ENCODE measurements at places on chromosomes 3 and 15.

- no peak for DNase-seq
Measured at GRCh38 chr3:105399611-105400010, 32.9 kb downstream of the ALCAM start.

- peak; percentile 7 for DNase-seq
Measured at GRCh38 chr3:79515072-79515471, 252.7 kb downstream of the ROBO1 start.

- peak; percentile 28 for DNase-seq
Measured at GRCh38 chr3:139937674-139938279, 2.8 kb downstream of the CLSTN2 start.

DNA sequence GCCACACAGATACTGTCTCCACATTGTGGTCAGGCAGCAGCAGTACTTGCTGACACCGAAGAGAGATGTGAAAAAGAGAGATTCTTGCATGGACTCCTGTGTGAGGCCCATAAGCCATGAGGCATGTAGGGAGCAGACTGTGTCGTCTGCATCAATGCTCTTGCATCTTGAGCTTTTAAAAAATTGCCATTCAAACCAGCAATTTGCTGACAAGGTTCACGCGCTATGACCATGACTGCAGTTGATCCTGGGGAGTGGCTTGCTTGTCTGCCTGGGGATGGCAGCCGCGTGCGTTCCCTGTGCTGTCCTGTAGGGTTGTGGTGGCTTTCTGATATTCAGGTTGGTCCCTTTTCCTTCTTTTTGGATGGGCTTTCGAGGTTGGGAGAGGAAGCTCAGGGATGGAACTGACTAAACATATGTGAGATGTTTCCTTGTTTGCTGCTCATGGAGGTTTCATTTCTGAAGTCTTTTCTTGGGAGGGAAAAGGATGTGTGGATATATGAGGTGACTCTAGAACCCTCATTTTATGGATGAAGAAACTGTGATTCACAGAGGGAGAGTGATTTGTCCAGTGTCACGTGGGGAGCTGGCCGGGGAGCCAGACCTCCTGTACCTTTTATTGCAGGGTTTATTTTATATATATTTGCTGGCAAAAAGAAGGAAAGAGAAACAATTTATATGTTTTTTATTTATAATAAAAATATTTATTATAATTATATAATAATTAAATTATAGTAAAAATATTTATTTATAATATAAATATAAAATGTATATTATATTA, 48.6 kb downstream of the LPP start:
- no peak for DNase-seq

GRCh38 chr3:31253782-31254181, 278.9 kb upstream of the STT3B start:
- peak; percentile 53 for DNase-seq

GRCh38 chr3:3109407-3110298, 521 bp downstream of the IL5RA start:
- DNase-seq = no peak

DNA sequence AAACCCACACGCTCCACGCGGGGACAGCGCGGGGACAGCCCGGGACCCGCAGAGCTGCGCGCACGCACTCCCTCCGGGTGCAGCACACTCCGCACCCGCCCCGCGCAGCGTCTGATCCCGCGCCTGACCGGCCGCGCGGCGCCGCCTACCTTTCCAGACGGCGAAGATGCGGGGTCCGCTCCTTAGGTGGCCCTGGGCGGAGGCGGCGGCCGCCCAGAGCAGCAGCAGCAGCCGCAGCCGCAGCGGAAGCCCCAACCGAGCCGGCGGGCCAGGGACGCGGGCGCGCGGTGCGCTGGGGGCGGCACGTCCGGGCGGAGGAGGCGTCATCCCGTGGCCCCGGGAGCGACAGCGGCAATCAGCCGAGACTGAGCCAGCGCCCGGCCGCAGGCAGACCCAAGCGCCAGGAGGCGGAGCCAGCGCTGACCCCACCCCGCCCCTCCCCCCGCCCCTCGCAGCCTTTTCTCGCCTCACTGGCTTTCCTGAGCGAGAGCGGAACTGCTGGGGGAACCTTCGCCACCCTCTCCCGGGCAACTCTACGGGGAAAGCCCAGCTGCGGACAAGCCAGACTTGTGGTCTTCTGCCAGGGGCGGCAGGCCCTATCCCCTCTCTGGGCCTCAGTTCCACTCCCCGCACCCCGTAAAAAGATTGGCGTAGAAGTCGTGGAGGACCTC, at the start of gene SEMA7A:
Gene SEMA7A (minus strand): TSS at position 367 of the 671 bp plus-strand sequence. CDS start 40 bp downstream, at position 327.
- peak; percentile 81 for DNase-seq

Measured in fibroblast of skin of right quadriceps (primary cell).